Activated T-helper 17 cell treated with anti-CD3 and anti-CD28 coated beads, Interleukin-2, amount 50 U/mL, for 72 hours (primary cell): ENCODE measurements at places on chromosomes 6 and 20.

- H3K4me1 ChIP-seq: no peaks in the 10 kb centered on the region
- H3K27me3 ChIP-seq: no peaks in the 10 kb centered on the region
- no peaks in the 10 kb centered on the region for H3K36me3 ChIP-seq
- ATAC-seq: no peak
These were observed 366.8 kb upstream of the KHDRBS2 start for GRCh38 chr6:62652692-62653328.

- ATAC-seq: no peak
- H3K27ac ChIP-seq: no peak overlapping the region
- no peak overlapping the region for H3K4me3 ChIP-seq
- H3K27me3 ChIP-seq: peaks cover 25% of the 10 kb centered on the region
These were observed 1.3 kb downstream of the SIRPB2 start for GRCh38 chr20:1489764-1490436.

DNA sequence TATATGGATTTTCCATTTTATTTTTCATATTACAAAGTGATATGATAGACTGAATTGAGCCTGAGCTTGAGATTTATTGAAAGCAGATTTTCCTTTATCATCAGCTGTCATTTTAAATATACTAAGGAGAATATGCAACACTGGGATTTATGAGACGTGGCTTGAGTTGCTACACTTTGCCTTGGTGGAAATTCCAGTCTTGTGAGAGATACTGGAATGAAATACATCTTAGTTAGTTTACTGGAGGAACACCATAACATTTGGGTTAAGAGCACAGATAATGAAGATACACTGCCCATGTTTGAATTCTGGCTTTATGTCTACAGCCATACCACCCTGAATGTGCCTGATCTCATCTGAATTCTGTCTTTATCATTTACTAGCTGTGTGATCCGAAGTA is 86.5 kb upstream of the IFNGR1 start:
- H3K27me3 ChIP-seq: peaks cover 5% of the 10 kb centered on the region
- no peaks in the 10 kb centered on the region for H3K4me1 ChIP-seq
- H3K36me3 ChIP-seq: no peaks in the 10 kb centered on the region
- no peak for ATAC-seq

DNA sequence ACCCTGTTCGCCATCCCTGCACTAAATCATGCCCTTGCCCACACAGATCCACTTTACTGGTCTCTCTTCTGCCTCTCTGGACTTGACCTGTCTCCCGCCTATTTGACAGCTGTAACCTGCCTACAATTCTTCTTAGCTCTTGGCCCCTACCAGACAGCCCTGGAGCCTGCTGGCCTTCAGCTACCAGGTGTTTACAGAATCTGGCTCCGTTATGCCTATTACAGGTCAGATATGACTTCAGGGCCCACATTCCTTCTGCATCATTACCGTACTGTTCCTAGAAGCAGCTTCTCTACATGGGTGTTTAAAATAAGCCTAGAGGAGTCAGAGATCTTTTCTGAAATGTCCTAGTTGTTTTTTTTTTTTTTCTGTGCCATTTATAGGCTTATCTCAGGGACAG is 45.4 kb upstream of the CCN6 start:
- H3K27ac ChIP-seq: peak overlapping the region; percentile 26
- H3K36me3 ChIP-seq: no peaks in the 10 kb centered on the region

DNA sequence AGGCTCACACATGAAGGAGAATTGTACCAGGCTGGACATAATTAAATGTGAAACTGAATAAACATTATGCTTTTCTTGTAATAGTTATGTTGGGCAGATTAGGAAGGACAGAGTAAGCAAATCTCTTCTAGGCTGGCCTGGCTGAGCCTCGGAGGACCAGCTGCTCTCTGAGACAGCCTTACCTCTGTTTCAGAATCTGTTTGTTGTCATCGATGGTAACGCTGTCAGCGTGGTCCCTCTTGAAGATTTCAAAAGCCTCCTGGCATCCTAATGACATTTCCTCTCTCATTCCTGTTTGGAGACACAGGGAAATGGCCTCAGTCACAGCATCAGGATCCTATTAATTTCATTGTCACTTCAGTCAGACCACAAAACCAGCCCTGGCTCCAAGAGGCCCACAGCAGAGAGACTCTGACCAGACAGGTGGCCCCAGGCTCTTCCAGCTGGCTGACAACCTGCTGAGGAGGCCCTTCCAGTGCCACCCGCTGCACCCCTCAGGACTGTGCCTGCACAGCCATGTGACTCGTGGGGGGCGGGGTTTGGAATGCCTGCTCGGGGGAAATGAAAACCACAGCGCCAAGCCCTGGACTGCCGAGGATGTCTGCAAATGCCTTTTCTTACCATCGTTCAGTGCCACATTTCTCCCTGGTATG is 108.5 kb upstream of the KCNK16 start:
- no peak overlapping the region for H3K27ac ChIP-seq
- no peaks in the 10 kb centered on the region for H3K4me1 ChIP-seq
- ATAC-seq: no peak
- H3K27me3 ChIP-seq: peaks cover 5% of the 10 kb centered on the region
- no peaks in the 10 kb centered on the region for H3K36me3 ChIP-seq

DNA sequence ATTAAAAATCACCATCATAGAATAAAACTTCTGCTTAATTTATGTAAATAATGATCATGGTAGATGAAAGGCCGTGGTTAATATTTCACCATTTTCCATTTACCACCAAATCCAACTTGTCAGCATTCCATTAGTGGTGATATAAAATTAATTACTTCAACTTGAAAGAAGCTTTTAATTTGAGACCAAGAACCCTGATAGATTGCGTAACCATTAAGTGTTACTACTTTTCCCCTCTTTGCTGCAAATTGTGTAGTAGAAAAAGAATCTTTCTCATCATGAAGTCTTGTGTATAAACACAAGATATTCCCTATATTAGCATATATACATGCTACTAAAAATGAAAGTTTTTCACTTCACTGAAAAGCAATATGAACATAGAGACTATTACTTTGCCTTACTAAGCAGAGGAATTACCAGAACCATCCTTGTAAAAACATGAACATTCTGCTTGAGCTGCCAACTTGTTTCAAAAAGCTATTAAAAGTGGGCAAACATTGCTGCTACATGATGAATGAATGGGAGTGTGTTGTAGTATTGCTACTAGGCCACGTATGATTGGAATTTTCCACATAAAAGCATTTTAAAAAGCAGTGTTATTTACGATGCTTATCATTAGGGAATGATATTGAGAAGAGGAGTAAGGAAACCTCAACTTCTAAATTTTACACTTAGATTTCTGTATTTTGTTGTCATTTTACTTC is 35.0 kb downstream of the STX11 start:
- H3K4me3 ChIP-seq: no peak overlapping the region
- H3K27ac ChIP-seq: no peak overlapping the region

GRCh38 chr6:33840048-33840926 is 36.5 kb upstream of the MLN start:
- ATAC-seq: peak; percentile 98
- H3K4me1 ChIP-seq: peaks cover 9% of the 10 kb centered on the region
- H3K4me3 ChIP-seq: peak overlapping the region; percentile 38
- no peaks in the 10 kb centered on the region for H3K27me3 ChIP-seq

GRCh38 chr6:90294614-90294988 is 2.0 kb downstream of the BACH2 start:
- peaks cover 23% of the 10 kb centered on the region for H3K4me1 ChIP-seq
- peak overlapping the region; percentile 89 for H3K4me3 ChIP-seq
- H3K36me3 ChIP-seq: peaks cover 41% of the 10 kb centered on the region
- peaks cover 3% of the 10 kb centered on the region for H3K27me3 ChIP-seq
- peak overlapping the region; percentile 84 for H3K27ac ChIP-seq

GRCh38 chr6:68958327-68958726 is 323.2 kb downstream of the ADGRB3 start:
- H3K27ac ChIP-seq: no peak overlapping the region
- H3K27me3 ChIP-seq: no peaks in the 10 kb centered on the region
- no peaks in the 10 kb centered on the region for H3K4me1 ChIP-seq
- no peak overlapping the region for H3K4me3 ChIP-seq
- no peaks in the 10 kb centered on the region for H3K36me3 ChIP-seq

GRCh38 chr20:24764027-24764793 is 184.9 kb upstream of the CST7 start:
- H3K4me1 ChIP-seq: no peaks in the 10 kb centered on the region
- H3K36me3 ChIP-seq: no peaks in the 10 kb centered on the region
- ATAC-seq: no peak
- no peak overlapping the region for H3K4me3 ChIP-seq
- H3K27me3 ChIP-seq: peaks cover 10% of the 10 kb centered on the region

GRCh38 chr6:13766201-13766634 is 48.1 kb downstream of the MCUR1 start:
- no peaks in the 10 kb centered on the region for H3K36me3 ChIP-seq
- no peak overlapping the region for H3K27ac ChIP-seq
- H3K27me3 ChIP-seq: no peaks in the 10 kb centered on the region
- H3K4me1 ChIP-seq: peaks cover 38% of the 10 kb centered on the region

GRCh38 chr6:37630281-37630799 is 67.3 kb downstream of the MDGA1 start:
- H3K27ac ChIP-seq: no peak overlapping the region
- no peak overlapping the region for H3K4me3 ChIP-seq
- H3K36me3 ChIP-seq: no peaks in the 10 kb centered on the region
- peaks cover 7% of the 10 kb centered on the region for H3K4me1 ChIP-seq
- ATAC-seq: no peak

GRCh38 chr6:153539602-153540001 is 408.5 kb upstream of the RGS17 start:
- ATAC-seq: no peak
- H3K27me3 ChIP-seq: no peaks in the 10 kb centered on the region
- H3K36me3 ChIP-seq: no peaks in the 10 kb centered on the region
- no peak overlapping the region for H3K27ac ChIP-seq

DNA sequence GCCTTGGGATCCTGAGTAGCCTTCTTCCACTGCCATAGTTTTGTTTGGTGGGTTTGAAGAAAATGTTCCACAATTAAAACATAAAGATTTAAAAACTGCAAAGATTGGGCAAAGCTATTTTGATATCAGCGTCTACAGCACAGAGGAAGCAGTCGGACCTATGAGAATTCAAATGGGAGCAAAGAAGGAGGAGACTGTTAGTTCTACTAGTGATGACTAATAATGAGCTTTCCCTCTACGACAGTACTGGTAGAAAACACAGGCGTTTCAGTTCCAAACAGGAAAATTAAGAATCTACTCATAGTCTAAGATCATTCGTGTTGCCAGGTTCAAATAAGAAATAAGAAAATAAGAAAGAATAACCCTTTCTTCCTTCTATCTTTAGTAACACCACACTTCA is 121.2 kb downstream of the INSM1 start:
- H3K36me3 ChIP-seq: peaks cover 68% of the 10 kb centered on the region
- H3K4me3 ChIP-seq: peak overlapping the region; percentile 94
- peaks cover 35% of the 10 kb centered on the region for H3K4me1 ChIP-seq
- peak; percentile 32 for ATAC-seq
- peak overlapping the region; percentile 99 for H3K27ac ChIP-seq

DNA sequence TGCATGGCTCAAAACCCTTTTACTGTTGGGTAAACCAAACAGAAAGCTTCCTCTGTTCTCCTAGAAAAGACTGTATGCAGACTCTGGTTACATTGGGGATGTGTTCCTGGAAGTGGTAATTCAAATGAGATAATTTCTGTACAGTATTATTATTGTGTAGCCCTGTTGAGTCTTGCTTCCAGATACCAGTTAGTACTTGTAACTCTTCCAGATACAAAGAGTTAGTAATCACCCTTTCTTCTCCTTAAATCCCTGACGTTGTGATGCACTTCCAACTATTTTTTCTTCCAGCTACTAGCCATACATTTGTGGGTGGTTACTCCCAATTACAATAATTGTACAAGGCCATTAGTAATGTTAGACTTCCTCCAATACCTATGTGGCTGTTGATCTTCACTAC is 42.3 kb upstream of the GRIK2 start:
- H3K36me3 ChIP-seq: no peaks in the 10 kb centered on the region
- H3K27me3 ChIP-seq: no peaks in the 10 kb centered on the region
- no peak for ATAC-seq
- no peak overlapping the region for H3K4me3 ChIP-seq

DNA sequence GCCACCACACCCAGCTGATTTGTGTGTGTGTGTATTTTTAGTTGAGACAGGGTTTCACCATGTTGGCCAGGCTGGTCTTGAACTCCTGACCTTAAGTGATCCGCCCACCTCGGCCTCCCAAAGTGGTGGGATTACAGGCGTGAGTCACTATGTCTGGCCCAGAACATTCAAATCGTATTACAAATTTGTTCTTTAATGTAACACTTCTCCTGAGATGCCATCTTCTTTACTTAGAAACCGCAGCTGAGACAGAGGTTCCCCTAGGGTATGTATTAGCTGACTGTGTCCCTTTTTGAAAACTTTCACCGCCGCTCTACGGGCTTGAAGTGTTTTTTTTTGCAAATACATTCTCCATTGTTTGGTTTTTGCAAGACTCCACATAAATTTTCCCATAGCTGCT is 62.6 kb downstream of the TOX2 start:
- no peak overlapping the region for H3K27ac ChIP-seq
- no peak for ATAC-seq
- peaks cover 11% of the 10 kb centered on the region for H3K27me3 ChIP-seq
- no peak overlapping the region for H3K4me3 ChIP-seq

- H3K4me3 ChIP-seq: no peak overlapping the region
- H3K27me3 ChIP-seq: no peaks in the 10 kb centered on the region
- no peaks in the 10 kb centered on the region for H3K36me3 ChIP-seq
- H3K27ac ChIP-seq: no peak overlapping the region
- ATAC-seq: no peak
These were observed 69.2 kb upstream of the TBC1D7 start for GRCh38 chr6:13397359-13398068.

DNA sequence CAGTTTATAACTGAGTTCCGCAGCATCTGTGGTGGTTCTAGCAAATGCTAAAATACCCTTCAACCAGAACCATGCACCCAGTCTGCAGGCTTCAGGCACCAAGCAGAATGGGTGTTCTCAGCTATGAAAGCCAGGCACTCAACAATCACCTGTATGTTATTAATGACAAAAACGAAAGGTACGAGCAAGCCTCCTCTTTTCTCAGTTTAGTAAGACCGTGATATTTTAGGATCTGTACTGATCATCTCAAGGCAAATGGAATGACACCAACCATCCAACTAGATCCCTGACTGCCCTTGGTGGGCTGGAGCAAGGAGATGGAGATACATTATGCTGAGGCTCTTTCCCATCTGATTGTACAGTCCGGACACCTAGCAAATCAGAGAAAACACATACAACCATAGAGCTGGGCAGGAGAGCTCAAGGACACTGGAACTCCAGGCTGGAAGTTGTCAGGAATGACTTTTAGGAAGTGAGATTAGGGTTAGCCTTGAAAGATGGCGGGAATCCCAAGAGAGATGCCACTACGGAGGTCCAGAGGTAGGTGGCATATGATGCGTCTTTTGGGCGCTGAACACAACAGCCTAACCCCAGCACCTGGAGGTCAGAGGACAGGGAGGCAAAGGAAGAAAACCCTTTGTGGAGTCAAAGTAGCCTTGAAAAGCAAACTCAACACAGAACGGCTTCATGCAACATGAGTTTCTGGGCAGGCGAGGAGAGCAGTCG is 33.4 kb downstream of the SLC23A2 start:
- ATAC-seq: no peak
- H3K36me3 ChIP-seq: peaks cover 42% of the 10 kb centered on the region
- peaks cover 5% of the 10 kb centered on the region for H3K4me1 ChIP-seq
- H3K4me3 ChIP-seq: no peak overlapping the region
- peak overlapping the region; percentile 10 for H3K27ac ChIP-seq

- H3K4me1 ChIP-seq: no peaks in the 10 kb centered on the region
- peaks cover 18% of the 10 kb centered on the region for H3K27me3 ChIP-seq
- no peak overlapping the region for H3K4me3 ChIP-seq
- no peak for ATAC-seq
- H3K36me3 ChIP-seq: no peaks in the 10 kb centered on the region
- H3K27ac ChIP-seq: no peak overlapping the region
These were observed 163.2 kb downstream of the PDE7B start for GRCh38 chr6:136014454-136015437.

GRCh38 chr20:8946036-8946940 is 122.6 kb upstream of the PLCB4 start:
- no peak overlapping the region for H3K27ac ChIP-seq
- ATAC-seq: no peak
- H3K4me3 ChIP-seq: no peak overlapping the region
- no peaks in the 10 kb centered on the region for H3K4me1 ChIP-seq
- H3K27me3 ChIP-seq: no peaks in the 10 kb centered on the region
- no peaks in the 10 kb centered on the region for H3K36me3 ChIP-seq
